ENCODE measurements at places on chromosomes 2 and 18. TPM values are rescaled to one million over a fixed set of nuclear protein-coding genes. Genes with fewer than 3 reads are reported as not detected.

GRCh38 chr2:19545507-19545906 lies 187.1 kb upstream of the OSR1 start:
- no peak for DNase-seq

DNA sequence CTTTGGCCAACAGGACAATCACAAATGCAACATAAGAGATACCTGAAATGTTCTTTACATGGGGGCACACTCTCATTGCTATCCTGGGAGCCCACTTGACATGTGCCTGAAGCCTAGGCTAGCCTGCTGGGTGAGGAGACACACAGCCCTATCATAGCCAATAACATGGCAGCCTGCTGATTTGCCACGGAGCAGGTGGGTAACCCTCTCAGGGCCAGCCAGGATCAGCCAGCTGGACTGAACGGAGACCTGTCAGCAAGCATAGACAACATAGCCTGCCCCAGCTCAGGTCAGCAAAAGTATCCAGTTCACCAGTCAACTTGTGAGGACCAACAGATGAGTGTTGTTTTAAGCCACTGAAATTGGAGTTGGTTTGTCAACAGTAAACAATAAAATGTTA lies 566.5 kb downstream of the DCDC2C start:
- no peak for DNase-seq

DNA sequence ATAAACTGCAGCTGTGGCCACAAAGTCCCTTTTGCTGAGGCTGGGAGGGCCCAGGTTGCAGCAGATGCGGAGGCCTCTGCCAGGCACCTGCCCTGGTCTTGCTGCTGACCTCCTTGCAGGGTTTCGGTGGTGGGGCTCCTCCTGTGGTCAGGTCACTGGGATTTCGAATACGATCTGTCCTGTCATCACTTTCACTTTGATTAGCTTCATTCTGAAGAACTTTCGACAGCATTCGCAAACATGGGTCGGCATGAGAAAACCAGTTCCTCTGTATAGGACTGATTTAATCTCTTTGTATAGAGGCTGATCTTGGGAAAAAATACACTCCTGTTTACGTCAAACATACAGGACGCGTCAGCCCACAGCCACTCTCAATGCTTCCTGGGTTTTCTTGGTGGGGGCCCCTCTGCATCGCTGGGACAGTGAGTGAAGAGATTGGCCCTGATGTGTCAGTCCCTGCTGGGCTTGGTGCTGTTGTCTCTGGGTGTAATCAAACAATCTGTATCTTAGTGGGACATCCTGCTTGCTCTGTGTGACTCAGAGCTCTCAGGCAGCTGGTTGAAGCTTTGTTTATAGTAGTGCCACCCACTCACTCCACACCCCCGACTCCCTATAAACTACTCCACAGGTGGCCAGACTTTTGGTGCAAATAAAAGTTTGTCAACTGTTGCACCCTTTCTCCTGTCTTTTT lies 209.4 kb upstream of the CXCR4 start:
- no peak for DNase-seq

DNA sequence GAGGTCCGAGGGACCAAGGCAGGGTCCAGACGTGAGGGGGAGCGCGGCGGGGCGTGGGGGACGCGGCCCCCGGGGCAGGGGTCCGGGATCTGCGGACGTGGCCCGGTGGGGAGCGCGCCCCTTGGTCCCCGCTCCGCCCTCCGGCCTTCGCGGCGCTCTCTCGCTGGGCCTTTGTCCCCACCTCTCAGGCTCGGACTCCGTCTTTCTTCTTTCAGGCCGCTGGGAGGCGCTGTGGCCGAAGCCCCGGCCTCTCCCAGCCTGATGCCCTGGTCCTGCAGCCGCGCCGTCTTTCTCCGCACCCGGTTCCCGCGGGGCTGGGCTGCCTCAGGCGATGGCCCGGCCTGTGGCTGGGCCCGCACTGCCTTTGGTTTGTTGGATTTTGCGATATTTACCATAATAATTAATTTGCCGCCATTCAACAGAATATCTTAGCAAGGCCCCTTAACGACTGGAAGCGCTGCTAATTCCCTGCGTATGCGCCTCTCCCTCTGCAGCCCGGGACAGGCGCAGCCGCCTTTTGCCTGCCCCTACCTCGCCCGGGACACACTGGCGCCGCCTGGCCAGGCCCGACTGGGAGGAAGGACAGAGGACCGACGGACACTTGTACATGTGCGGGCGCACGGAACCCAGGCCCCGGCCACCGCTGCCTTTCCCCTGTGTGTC lies 10.8 kb downstream of the SIX3 start:
- peak; percentile 65 for DNase-seq

GRCh38 chr2:171100370-171100769 lies 60.3 kb downstream of the TLK1 start:
- no peak for DNase-seq

- DNase-seq: no peak
These were observed 92.1 kb downstream of the TMEM18 start for GRCh38 chr2:584863-585823.

GRCh38 chr18:3264362-3264761 lies 2.4 kb downstream of the MYL12B start:
- no peak for DNase-seq

- DNase-seq: no peak
These were observed 87.4 kb upstream of the RBMS1 start for GRCh38 chr2:160581035-160581434.

The MYO3B gene
- not detected for total RNA-seq

GRCh38 chr2:121887513-121888188 lies 132.2 kb downstream of the TSN start:
- no peak for DNase-seq

DNA sequence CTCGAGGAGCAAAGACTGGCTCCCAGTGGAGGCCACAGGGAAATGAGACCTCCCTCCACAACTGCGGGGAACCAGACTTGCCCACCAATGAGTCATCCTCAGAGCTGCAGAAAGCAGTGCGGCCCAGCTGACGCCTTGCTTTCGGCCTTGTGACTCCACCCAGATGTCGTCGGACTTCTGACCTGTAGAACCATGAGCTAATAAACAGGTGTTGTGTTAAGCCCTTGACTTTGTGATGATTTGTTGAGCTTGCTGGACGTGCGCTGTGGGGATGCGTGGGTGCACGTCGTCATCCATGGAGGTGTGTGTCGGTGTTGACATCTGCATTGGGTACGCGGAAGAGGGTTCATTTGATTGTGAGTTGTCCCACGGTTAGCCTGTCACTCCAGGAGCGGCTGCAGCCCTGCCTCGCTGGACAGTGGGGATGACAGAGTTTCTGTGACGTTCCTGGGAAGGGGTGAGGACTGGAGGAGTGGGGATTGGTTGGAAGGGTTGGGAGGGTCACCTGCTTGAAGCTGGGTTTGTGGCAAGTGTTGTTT lies 154.1 kb downstream of the SH3BP4 start:
- no peak for DNase-seq

GRCh38 chr18:24068945-24069693 lies 54.6 kb downstream of the TTC39C start:
- no peak for DNase-seq

GRCh38 chr18:27735117-27735516 lies 441.8 kb downstream of the CDH2 start:
- no peak for DNase-seq

DNA sequence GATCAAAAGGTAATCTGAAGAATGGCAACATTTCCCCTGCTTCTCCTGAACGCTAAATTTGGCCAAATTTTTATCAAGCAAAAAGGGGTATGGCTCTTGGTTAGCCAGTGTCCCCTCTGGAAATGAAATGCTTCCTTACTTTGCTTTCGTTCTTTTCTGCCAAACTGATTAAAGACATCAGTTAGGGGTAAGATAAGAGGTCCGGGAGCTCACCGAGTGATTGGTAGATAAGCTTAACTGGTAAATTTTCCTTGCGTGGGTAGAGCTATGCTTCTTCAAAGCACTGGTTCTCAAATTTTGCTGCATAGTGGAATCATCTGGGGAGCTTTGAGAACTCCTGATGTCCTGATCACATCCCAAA lies 62.7 kb upstream of the MAPRE2 start:
- no peak for DNase-seq

DNA sequence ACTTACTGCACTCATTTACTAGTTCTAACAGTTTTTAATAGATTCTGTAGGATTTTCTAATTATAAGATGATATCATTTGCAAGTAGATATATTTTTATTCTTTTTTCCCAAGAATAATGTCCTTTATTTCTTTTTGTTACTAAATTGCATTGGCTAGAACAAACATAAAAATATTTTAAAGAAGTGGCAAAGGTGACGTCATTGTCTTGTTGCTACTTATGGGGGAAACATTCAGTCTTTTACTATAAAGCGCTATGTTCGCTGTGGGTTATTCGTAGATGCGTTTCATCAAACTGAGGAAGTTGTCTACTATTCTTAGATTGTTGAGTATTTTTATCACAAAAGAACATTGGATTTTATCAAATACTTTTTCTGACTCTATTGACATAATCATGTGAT lies 765.2 kb upstream of the POU3F3 start:
- no peak for DNase-seq

DNA sequence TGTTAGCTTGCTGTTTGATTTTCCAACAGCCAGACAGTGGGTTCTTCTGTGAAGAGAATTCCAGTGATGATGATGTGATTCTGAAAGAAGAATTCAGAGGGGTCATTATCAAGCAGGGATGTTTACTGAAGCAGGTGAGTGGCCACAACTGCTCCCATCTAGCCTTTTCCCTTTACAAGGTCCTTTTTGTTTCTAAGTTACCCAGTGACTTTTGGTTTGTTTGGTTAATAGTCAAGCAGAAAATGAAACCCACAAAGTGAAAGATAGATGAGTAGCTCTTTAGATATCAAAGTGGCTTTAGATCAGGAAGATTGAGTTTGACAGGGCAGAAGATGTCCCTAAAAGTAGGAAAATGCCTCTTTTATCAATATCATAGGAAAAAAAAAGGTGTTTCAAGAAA lies 23.3 kb downstream of the PLEK start:
- no peak for DNase-seq

DNA sequence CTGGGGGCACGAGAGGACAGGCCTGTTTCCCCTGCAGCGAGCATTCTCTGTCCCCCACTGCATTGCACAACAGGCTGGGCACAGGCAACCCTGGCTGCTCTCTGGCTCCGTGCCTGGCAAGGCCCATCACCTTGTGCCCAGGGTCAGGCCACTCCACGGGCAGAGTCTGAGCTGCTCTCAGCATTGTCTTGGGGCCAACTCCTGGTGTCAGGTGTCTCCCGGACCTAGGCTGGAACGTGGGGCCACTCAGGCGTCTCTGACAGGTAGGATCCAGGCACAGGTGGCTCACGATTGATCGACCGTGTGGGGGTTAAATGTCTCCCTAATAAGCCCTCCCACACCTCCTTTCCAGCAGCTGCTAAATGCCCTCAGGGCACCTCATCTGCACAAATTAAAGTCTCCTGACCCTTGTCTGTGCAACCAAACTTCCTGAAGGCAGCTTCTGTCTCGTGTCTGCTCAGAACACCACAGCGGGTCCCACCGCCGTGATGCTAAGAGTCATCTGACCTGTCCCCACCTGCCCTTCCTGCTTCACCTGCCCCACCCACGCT lies 66.6 kb upstream of the GPC1 start:
- peak; percentile 79 for DNase-seq

The PJVK gene
- total RNA-seq: 0.70 TPM

Data from Right ventricle myocardium inferior (tissue), 1 donor.